Natural killer cell (primary cell): ENCODE measurements at places on chromosomes 5 and 9. TPM values are rescaled to one million over a fixed set of nuclear protein-coding genes. Genes with fewer than 3 reads are reported as not detected.

GRCh38 chr9:90420211-90420610 is 222.4 kb downstream of the DIRAS2 start:
- H3K36me3 ChIP-seq: no peaks in the 10 kb centered on the region
- peaks cover 4% of the 10 kb centered on the region for H3K27me3 ChIP-seq
- no peaks in the 10 kb centered on the region for H3K4me1 ChIP-seq
- no peak overlapping the region for H3K27ac ChIP-seq

GRCh38 chr9:132651259-132651658 is 18.5 kb downstream of the DDX31 start:
- no peak overlapping the region for H3K4me3 ChIP-seq
- peak; percentile 26 for DNase-seq
- no peak overlapping the region for H3K27ac ChIP-seq
- H3K4me1 ChIP-seq: no peaks in the 10 kb centered on the region
- H3K27me3 ChIP-seq: no peaks in the 10 kb centered on the region

GRCh38 chr5:57408714-57409113 is 73.9 kb downstream of the ACTBL2 start:
- no peak overlapping the region for H3K27ac ChIP-seq
- H3K4me1 ChIP-seq: no peaks in the 10 kb centered on the region
- no peaks in the 10 kb centered on the region for H3K36me3 ChIP-seq
- no peaks in the 10 kb centered on the region for H3K27me3 ChIP-seq
- DNase-seq: no peak

DNA sequence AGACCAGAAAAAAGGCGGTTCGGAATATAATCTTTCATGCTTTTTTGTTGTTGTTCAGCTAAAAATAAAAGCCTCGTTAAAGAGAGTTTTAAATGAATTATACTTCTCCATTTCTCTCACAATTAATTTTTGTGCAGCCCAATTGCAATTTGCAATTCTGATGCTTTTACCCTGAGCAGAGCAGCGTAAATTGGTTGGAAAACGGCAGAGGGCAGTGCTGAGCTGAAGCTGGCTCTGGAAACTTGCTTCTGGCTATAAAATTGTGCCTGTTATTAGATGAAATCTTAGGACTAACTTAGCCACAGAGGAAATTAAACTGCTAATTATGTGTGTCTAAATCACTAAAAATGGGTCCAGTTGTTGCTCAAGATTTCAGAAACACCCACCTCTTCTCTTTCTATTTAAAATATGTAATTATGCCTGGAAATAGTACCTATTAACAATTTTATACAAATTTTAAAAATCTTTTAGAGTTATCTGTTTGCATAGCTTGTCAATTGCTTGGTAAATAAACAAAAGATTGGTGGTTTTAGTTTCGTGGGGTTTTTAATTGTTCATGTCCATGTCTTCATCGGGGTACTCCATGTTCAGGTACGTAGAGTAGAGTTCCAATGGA is 441.8 kb upstream of the TLE4 start:
- no peak overlapping the region for H3K4me3 ChIP-seq
- H3K36me3 ChIP-seq: no peaks in the 10 kb centered on the region
- H3K4me1 ChIP-seq: no peaks in the 10 kb centered on the region
- peak; percentile 19 for DNase-seq
- no peak overlapping the region for H3K27ac ChIP-seq

GRCh38 chr5:152437866-152438265 is 32.8 kb upstream of the NMUR2 start:
- H3K27ac ChIP-seq: no peak overlapping the region
- H3K36me3 ChIP-seq: no peaks in the 10 kb centered on the region
- H3K27me3 ChIP-seq: peaks cover 4% of the 10 kb centered on the region

DNA sequence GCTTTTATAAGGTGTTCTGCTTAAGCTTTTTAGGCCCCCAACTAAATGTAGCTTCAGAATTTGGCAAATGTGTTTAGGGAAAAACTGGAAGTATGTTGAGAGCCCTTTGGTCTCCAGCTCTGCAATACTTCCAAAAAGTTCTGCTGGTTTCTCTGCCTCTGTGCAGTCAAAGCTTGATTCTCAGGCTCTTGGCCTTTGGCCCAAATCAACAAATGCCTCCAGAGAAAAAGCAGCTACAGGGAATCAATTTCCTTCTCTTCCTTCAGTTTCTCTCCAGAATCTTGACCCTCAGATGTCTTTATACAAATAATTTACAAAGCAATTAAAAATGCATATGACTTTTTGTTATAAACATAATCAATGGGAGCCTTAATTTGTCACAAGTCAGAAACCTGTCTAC is 235.7 kb downstream of the COMMD10 start:
- H3K36me3 ChIP-seq: peaks cover 25% of the 10 kb centered on the region
- H3K27me3 ChIP-seq: no peaks in the 10 kb centered on the region
- no peak overlapping the region for H3K4me3 ChIP-seq
- no peak overlapping the region for H3K27ac ChIP-seq

- H3K27ac ChIP-seq: no peak overlapping the region
Observed at GRCh38 chr9:8374471-8374870, 574.9 kb upstream of the DMAC1 start.

DNA sequence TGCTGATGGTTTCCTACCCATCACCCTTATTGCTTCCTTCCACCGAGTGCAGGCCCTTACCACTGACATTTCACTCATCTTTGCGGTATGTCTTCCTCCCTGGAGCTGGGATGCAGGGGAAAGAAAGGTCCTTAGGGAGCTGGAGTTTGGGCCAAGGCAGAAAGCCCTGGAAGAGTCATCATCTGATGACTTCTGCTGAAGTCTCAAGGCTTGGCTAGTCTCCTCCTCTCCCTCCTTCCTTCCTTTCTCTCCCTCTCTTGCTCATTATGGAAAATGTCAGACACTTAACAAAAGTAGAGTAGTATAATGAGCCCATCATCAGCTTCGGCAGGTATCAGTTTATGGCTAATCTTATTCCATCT is 40.0 kb downstream of the LARP1 start:
- H3K27me3 ChIP-seq: no peaks in the 10 kb centered on the region
- peaks cover 10% of the 10 kb centered on the region for H3K4me1 ChIP-seq
- H3K4me3 ChIP-seq: no peak overlapping the region
- no peak overlapping the region for H3K27ac ChIP-seq
- DNase-seq: no peak
- peaks cover 60% of the 10 kb centered on the region for H3K36me3 ChIP-seq

DNA sequence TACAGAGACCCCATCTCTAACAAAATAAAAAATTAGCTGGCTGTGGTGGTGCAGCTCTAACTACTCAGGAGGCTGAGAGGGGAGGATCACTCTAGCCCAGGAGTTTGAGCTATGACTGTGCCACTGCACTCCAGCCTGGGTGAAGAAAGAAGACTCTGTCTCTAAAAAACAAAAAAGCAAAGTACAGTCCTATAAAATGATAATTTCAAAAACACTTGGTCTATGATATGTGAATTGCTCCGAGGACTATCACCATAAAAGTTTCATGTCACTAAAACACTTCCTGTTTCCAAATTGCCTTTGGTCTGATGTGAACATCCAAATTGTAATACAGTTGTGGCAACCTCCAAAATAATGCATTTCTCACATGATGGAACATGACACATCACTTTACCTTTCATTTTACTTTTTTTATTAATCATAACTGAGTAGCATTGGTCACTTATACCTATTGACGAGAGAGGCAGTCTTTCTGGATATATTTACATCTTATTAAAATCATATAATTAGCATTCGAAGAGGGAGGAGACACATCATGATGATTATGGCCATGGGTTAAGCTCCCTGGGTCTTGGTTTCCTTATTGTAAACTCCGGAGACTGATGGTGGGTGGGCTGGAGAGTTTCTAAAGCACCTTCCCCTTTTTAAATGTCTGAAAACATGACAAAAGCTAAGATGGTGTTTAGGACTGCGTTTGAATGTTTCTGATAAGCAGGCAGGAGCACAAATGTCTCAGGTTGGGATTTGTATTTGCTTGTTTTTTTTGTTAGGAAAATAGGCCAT is 25.8 kb upstream of the CD180 start:
- H3K36me3 ChIP-seq: no peaks in the 10 kb centered on the region
- peaks cover 20% of the 10 kb centered on the region for H3K4me1 ChIP-seq
- no peaks in the 10 kb centered on the region for H3K27me3 ChIP-seq
- no peak overlapping the region for H3K4me3 ChIP-seq
- peak overlapping the region; percentile 76 for H3K27ac ChIP-seq

DNA sequence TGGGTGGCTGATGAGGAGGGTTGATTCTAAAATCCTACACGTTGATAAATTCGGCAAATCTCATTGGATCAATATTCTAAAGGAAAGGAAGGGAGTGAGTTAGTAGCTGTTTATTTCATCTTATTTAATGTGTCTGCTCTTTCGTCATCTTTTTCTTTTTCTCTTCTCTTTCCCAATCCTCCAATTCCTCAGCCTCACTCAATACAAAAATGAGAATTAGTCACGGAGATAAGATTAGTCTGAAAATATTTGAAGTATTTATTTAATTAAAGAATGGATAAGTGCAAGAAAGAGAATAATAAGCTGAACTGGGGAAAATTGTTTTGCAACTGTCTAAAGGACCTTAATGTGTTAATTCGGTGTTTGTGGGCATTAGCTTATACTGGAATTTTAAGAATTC is 1095.1 kb downstream of the DTWD2 start:
- no peak for DNase-seq
- no peaks in the 10 kb centered on the region for H3K4me1 ChIP-seq
- H3K27ac ChIP-seq: no peak overlapping the region
- H3K4me3 ChIP-seq: no peak overlapping the region
- no peaks in the 10 kb centered on the region for H3K36me3 ChIP-seq
- H3K27me3 ChIP-seq: no peaks in the 10 kb centered on the region

- no peak for DNase-seq
- H3K27ac ChIP-seq: no peak overlapping the region
- no peaks in the 10 kb centered on the region for H3K27me3 ChIP-seq
- no peaks in the 10 kb centered on the region for H3K4me1 ChIP-seq
Observed at GRCh38 chr9:23412458-23412857, 413.6 kb downstream of the ELAVL2 start.

DNA sequence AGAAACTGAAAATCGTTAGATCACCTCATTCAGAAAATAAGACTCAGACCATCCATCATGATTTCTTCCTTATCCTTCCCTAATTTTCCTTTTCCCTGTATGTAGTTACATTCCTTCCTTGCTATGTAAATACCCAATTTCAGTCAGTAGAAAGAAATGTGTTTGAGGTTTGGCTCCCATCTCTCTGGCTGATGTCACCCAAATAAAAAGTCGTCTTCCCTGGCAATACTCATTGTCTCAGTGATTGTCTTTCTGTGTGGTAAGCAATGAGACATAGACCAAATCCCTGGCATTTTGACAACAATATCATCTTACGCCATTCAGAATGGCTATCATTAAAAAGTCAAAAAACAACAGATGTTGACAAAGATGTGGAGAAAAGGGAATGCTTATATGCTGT is 303.9 kb upstream of the EDIL3 start:
- DNase-seq: no peak
- no peaks in the 10 kb centered on the region for H3K4me1 ChIP-seq
- no peak overlapping the region for H3K4me3 ChIP-seq

- no peaks in the 10 kb centered on the region for H3K4me1 ChIP-seq
- no peaks in the 10 kb centered on the region for H3K36me3 ChIP-seq
- no peaks in the 10 kb centered on the region for H3K27me3 ChIP-seq
- no peak overlapping the region for H3K4me3 ChIP-seq
- no peak overlapping the region for H3K27ac ChIP-seq
Observed at GRCh38 chr9:82539146-82539545, 523.8 kb downstream of the RASEF start.

DNA sequence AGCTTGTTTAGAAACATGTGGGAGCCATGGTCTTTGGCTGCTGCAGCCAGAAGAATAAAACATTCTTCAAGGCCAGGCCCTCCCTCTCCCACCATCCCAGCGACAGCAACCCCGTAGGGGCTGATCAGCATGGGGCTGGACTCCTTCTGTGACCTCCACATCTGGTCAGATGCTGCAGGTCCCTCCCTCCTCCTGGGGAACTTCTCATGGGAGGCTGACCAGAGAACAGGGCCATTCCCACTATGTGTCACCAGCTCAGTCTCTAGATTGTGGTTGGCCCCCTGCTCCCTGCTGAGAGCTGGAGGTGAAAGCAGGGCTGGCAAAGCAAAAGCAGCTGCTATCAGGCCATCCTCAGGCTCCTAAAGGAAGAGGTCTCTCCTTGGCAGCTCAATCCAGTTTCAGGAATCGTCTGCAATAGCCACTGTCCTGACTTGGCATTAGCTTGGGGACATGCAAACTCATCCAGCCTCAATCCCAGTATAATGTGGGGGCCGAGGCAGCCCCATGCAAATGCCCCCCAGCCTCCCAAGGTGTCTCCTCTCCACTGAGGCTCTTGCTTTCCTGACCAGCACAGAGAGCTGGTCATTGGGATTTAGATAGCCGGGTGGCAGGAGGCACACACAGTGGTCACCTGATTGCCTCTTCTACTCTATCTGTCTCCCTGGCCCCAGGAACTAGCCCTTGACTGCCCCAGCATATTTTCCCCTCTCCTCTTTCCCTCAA is 81.5 kb downstream of the NRG2 start:
- no peaks in the 10 kb centered on the region for H3K4me1 ChIP-seq
- no peak for DNase-seq
- H3K36me3 ChIP-seq: no peaks in the 10 kb centered on the region

GRCh38 chr5:134151723-134152122 is 25.0 kb downstream of the SKP1 start:
- no peaks in the 10 kb centered on the region for H3K27me3 ChIP-seq
- no peaks in the 10 kb centered on the region for H3K4me1 ChIP-seq
- H3K4me3 ChIP-seq: no peak overlapping the region
- no peak for DNase-seq

DNA sequence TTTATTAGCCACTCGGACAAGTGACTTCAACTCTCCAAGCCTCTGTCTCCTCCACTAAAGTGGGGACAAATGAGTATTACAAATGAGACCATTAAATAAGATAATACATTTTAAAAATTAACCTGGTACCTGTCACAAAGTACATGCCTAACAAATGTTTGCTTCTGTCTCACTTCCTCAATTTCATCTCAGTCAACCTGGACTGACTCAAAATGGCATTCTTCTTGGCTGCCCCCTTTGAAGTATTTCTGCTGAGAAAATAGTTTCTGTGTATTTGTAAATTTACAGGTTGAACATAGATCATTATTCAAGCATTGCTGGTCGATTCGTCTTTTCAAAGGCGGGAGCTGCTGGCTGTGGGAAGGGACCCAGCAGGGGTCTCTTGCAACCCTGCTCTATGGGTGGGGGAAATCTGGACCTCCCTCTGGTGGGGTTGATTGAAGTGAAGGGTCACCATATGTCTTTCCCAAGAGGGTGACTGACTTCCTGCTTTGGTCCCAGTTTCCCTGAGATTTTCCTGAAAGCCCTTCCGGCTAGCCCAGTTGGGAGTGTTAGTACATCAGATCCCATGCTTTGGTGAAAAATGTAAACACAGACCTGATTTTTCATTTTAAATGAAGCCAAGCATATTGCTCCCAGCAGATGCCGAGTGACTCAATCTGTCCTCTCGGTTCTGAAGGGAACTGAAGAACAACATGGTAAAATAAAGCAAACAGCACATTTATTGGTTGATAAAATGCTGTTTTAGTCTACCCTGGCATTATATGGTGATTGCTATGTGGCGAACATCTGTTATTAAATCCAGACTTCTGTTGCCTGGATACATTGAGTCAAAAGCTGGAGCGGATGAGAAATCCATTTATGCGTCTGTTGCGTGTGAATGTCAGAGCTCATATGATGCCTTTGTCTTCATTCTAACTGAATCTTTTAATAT is 73.0 kb downstream of the KCNIP1 start:
- DNase-seq: no peak
- H3K27me3 ChIP-seq: no peaks in the 10 kb centered on the region
- no peaks in the 10 kb centered on the region for H3K36me3 ChIP-seq
- H3K4me3 ChIP-seq: no peak overlapping the region
- no peaks in the 10 kb centered on the region for H3K4me1 ChIP-seq

ANKRD34B gene
- total RNA-seq: not detected

SLC9A3 gene
- 1.1 TPM for total RNA-seq

GHR gene
- not detected for total RNA-seq

DDX4 gene
- not detected for total RNA-seq

CDK7 gene
- total RNA-seq: 30.6 TPM

SPAAR gene
- not detected for total RNA-seq

GPR21 gene
- 1.9 TPM for total RNA-seq

C9orf85 gene
- 11.1 TPM for total RNA-seq

ASPN gene
- not detected for total RNA-seq

CTXN3 gene
- total RNA-seq: not detected

ACTBL2 gene
- total RNA-seq: not detected
